ENCODE measurements at places on chromosomes 1 and 21. TPM values are rescaled to one million over a fixed set of nuclear protein-coding genes. Genes with fewer than 3 reads are reported as not detected.

- no peak for DNase-seq
These were observed 85.8 kb upstream of the ZNF648 start for GRCh38 chr1:182147136-182147820.

DNA sequence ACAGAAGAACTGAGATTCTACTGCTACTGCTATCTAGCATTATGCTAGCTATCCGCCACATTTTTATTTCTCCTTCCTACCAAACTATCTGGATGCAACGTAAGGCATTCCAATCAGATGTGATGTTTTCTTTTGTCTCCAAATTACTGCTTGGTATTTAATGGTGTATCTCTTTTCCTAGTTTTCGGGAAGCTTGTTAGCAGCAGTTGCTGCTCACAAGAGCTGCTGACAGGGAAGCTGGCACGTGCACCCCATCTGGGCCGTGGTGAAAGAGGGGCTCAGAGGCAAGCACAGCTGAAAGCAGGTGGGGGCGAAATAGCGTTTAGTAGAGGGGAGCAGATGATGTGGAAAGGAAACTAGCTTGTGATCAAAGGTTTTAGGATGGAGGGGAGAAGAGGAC lies 57.3 kb downstream of the JAK1 start:
- DNase-seq = no peak

DNA sequence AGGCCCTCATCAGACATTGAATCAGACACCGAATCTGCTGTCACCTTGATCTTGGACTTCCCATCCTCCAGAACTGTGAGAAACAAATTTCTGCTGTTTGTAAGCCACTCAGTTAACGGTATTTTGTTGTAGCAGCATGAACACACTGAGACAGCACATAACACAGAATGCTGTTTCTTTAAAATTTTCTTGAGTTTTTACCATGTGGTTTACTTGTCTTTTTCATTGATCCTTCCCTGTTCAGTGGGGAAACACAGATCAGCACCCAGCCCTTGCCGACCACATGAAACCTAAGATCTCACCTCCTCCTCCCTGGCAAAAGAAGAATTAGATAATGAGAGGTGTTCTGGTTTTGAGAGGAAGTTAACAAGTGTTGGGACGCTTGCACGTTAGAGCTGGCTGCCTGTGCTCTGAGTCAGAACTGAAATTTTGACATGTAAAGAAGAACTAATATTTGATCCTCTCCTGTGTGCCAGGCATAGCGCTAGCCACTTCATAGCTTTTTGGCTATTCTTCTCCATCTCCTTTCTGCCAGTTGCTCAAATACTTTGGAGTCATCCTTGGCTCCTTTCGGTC lies 179.6 kb downstream of the DHRS3 start:
- no peak for DNase-seq

DNA sequence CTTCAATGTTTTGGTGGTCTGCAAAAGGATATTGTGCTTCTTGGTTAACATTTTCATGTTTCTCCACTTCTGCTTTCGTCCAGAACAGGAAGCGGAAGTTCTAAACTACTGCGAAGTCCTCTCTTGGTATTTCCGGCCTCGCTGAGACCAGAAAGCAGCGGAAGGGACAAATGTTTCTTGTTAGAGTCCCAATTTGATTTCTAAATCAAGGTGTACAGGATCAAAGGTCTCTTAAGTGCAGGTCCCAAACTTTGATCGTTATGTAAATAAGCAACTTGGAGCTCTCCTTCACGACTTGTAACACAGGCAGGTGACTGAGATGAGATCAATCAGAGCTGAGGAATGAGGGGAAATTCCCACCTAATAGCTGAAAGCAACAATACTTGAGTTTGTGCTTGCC lies 40.1 kb upstream of the HMCN1 start:
- no peak for DNase-seq

The KDM1A gene
- 116 TPM for total RNA-seq

GRCh38 chr1:66245691-66246090 lies 288.3 kb upstream of the SGIP1 start:
- no peak for DNase-seq

The SLC6A9 gene
- total RNA-seq = 0.66 TPM

- DNase-seq = no peak
These were observed 48.0 kb downstream of the MAN1C1 start for GRCh38 chr1:25664357-25665199.

DNA sequence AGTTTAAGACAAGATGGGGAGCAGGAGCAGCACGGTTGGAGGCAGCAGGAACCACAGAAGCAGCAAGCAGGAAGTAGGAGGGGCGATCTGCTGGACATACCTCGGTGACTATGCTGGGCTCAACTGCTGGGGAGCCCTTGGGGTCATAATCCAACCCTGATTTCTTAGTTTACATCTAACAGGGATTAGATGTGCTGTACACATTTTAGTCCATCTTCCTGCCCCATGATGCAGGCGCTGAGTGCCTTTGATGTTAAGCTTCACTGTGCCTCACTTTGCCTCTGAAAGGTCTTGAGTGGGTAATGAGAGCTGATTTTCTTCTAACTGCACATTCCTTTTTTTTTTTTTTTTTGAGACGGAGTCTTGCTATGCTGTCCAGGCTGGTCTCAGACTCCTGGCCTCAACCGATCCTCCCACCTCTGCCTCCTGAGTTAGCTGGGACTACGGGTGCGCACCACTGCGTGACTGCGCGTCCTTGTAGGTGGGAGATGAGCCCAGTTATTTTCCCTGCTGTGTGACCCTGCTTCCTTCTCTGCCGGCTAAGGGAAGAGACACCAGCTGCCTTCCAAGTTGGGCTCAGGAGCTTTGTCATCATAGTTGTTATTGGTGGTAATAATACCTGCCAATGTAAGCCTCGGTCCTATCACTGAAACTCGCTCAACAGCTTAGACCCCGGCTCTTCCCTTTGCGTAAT lies 1.1 kb upstream of the RCAN3 start:
- no peak for DNase-seq

- DNase-seq = no peak
These were observed 60.4 kb upstream of the ACOT11 start for GRCh38 chr1:54487571-54488050.

The IL12RB2 gene
- total RNA-seq = not detected

GRCh38 chr1:44543064-44543744 lies 131.1 kb downstream of the TMEM53 start:
- DNase-seq = no peak

GRCh38 chr1:6756457-6756856 lies 28.8 kb upstream of the CAMTA1 start:
- no peak for DNase-seq

- DNase-seq = no peak
These were observed 24.1 kb downstream of the EIF4G3 start for GRCh38 chr1:21152423-21153100.

- DNase-seq = no peak
These were observed 19.2 kb upstream of the VASH2 start for GRCh38 chr1:212930986-212931678.

Data from SJSA1 (cell line).